WTC11 (cell line): ENCODE measurements at places on chromosomes 5 and 9. TPM values are rescaled to one million over a fixed set of nuclear protein-coding genes. Genes with fewer than 3 reads are reported as not detected.

DNA sequence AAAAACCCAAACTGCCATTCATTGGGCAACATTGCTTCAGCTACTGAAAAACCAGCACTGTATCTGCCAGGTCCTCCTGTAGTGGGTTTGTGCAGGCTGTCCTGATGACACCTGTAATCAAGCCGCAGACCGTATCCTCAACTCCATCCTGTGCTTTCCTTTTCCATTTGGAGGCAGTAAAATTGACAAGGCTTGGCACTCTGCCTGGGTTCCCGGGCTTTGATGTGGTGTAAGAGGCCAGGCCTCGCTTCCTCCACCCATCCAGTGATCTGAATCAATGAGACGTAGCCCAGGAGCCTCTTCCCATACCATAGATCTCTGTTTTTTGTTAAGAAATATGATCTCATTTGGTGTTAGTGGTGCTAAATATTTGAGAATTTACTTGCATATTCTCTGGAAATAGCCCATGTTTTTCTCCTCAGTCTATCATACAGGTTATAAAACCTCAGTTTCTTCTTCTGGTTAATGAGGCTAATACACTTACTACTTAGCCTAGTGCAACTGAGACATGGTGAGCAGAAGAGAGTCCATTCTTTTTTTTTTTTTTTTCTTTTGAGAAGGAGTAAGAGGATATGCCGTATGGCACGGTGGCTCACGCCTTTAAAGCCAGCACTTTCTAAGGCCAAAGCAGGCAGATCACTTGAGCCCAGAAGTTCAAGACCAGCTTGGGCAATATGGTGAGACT lies 34.8 kb downstream of the LSM11 start:
- DNase-seq = no peak

DNA sequence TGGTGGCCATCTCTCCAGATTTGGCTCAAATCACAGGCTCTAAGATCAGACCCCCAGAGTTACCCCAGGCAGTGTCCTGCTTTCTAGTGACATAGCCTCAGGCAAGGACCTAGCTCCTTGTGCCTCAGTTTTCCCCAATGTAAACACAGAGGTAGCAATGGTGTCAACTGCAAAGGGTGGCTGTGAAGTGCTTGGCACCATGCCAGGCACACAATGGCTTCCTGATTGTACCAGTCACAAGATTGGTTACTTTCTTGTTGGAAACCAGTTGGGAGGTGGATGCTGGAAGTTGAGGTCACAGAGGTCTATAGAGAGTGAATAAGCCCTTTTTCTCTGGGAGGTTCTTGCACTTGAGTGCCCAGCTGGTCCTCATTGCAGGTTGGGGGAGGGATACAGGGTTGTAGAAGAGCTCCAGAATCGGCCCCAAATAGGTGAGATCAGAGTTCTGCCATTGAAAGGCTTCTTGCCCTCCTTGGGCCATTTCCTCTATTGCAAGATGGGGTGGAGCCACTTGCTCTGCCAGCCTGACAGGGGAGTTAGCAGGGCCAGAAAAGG lies 2.3 kb downstream of the STKLD1 start:
- no peak for DNase-seq

DNA sequence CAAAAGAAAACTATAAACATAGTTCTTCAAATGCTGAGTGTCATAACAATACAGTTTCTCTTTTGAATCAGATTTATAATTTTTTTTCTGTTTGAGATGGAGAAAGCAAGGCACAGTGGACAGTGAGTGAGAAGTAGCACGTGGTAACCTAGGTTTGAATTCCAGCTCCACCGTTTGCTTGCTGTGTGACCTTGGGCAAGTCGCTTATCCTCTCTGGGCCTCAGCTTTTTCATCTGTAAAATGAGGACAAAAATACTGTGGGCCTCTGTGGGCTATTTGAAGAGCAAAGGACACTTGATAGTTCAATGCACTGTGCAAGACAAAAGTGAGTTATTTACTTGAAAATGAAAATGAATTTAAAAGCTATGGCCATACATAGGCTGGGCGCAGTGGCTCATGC lies 187.7 kb upstream of the TBCA start:
- no peak for DNase-seq

DNA sequence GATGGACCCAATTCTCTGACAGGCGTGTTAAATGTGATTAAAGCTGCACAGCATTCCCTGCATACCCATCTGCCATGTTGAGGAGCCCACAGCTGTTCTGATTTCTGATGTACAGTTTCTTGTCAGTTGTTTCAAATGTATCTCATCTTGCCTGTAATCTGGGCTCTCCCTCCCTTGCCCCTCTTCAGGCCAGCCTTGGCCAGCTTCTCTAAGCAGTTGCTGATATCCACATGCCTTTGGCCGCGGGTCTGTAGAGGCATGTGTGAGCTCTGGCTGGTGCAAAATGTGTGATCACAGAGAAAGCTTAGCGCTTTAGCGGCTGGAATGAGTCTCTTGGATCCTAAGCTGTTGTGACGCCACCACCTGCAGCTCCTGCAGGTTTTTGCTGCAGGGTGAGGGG lies 332.0 kb downstream of the MLLT3 start:
- DNase-seq = no peak

GRCh38 chr5:80961376-80962281 lies 1.5 kb downstream of the RASGRF2 start:
- no peak for DNase-seq

DNA sequence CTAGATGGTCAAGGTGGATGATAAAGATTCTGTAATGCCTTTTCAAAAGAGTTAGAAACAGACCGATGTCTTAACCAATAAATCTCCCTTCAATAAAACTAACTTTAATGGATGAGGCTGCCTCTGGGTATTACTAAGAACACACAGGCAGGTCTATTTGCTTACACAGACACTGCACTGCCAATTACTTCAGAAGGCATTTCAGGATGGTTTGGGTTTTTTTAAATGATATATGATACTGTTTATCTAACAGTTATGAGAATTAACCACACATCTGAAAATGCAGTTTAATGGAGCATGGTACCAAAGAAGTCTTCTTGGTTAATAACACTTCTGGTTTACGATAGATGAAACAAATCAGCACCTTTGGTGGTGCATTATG lies 367.9 kb upstream of the GRAMD2B start:
- no peak for DNase-seq

- no peak for DNase-seq
These were observed 916.2 kb upstream of the DMAC1 start for GRCh38 chr9:8715788-8716187.

- no peak for DNase-seq
These were observed 147.6 kb downstream of the COL23A1 start for GRCh38 chr5:178442405-178443257.

GRCh38 chr5:58771796-58772195 lies 188.9 kb downstream of the RAB3C start:
- no peak for DNase-seq

DNA sequence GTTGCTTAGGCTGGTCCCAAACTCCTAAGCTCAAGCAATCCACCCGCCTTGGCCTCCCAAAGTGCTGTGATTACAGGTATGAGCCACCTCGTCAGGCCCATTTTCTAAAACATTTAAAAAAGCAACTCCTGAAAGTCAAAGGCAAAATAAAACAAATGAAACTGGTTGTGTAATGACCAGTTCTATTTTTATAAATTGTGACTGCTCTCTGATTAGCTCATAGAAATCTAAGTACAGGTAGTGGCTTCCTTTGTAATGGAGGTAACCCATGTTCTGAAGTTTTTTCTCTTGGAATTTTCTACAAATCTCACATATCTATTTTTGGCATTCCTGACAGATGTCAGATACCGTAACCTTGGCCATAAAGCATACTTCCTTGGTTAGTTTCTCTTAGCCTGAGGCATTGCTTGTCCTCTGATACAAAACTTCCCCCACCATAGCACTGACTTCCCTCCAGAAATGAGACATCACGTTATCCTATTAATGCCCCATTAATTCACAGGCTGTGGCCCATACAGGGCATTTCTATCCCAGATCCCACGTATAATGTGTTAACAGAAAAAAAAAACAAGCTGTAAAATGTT lies 14.1 kb upstream of the AK3 start:
- DNase-seq = no peak

GRCh38 chr9:101737705-101738565 lies 512 bp downstream of the GRIN3A start:
- peak; percentile 47 for DNase-seq

DNA sequence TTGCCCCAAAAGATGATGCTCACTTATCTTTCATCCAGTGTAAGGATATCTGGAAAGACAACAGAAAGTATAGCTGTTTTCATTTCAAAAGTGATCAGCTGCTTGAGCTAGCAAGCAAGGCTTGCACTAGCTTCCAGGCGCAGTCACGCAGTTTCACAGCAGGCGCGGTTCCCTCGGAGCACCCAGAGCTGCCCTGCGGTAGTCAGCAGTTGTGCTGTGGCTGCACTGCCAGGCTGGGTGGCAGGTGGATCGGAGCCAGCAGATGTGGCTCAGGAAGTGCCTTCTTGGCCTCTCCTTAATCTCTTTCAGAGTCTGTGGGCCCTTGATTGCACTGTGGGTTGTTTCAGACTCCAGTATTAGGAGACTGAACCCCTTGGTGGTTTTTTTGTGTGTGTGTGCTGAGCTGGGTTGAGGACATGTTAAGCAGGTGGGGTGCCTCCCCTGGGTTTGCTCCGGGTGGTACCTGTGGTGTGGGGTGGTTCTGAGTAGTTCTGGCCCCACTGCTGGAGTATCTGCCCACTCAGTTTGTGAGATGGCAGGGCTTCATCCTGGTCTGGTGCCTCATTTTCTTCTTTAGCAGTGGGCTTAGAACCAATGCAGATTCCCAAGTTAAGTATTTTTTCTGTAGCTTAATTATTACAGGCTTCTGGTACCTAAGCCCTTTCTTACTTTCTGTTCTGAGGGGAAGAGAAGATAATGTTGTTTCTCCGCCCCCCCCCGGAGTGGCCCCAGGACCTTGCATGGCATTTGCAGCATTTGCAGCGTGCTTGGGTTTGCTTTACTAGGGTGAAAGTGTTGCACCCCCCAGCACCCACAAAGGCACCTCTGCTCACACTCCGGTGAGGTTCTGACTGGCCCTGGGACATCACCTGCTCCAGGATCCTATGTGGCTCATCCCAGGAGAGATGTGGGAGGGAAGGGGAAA lies 16.4 kb downstream of the TENT4A start:
- no peak for DNase-seq

- DNase-seq = no peak
These were observed 15.7 kb downstream of the PHF2 start for GRCh38 chr9:93592008-93592642.

DNA sequence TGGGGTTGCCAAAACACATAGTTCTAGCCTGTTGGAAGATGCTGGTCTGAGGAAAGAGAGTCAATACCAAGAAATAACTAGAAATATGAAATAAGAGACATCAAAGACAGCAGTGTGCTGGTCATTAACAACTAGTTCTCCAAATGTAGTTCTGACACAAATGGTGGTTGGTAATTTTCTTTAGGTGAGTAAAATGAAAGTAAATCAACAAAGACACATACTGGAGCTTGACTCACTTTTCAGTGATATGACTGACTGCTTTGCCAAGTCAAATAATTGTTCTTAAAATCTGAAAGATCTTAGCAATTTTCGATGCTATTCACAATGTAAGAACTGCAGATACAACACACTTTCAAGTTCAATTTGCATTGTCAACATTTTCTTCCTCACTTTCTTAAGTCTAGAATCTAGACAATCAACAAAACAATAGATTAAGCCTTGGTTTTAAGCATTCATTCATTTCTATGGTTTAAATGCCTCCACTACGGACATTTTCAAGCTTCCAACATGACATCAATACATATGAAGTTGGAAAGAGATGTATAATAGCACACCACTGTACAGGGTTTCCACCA lies 166.8 kb upstream of the MAP3K1 start:
- no peak for DNase-seq

- DNase-seq = no peak
These were observed 9.4 kb downstream of the BARHL1 start for GRCh38 chr9:132591751-132592314.

- DNase-seq = no peak
These were observed 101.8 kb downstream of the TLE4 start for GRCh38 chr9:79673614-79674013.

DNA sequence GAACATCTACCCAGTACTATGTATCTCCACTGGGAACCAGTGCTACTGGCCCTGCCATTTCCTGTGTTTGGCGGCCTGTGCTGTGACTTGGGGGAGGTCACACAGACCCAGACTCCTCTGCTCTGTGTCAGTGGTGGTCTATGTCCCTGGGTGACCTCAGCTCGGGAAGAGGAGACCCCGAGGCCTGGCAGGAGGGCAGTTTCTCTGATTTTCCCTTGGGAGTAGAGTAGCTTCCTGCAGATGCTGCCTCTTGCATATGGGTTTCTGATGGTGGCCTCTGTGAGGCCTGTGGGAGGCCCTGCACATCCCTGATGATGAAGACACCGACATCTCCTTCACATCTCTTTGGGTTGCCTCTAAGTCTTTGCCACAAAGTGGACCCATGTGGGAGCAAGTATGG lies 13.0 kb upstream of the SMIM32 start:
- no peak for DNase-seq

The TMEM8B gene
- total RNA-seq = 9.5 to 10.8 TPM (median 10.2 TPM) in 3 replicates

The ACTBL2 gene
- total RNA-seq = not detected in 3 replicates

The ADAM19 gene
- 19.2 to 28.6 TPM (median 20.7 TPM) in 3 replicates for total RNA-seq

The ADAMTS6 gene
- total RNA-seq = 2.6 to 3.5 TPM (median 2.8 TPM) in 3 replicates

The RELL2 gene
- total RNA-seq = 19.3 to 23.8 TPM (median 21.4 TPM) in 3 replicates

The STOM gene
- 29.6 to 32.9 TPM (median 30.1 TPM) in 3 replicates for total RNA-seq

The CDC14B gene
- 57.1 to 61.7 TPM (median 58.5 TPM) in 3 replicates for total RNA-seq

The PCDHA9 gene
- 1.1 to 1.5 TPM (median 1.4 TPM) in 3 replicates for total RNA-seq

The CFAP77 gene
- 0.96 to 1.2 TPM (median 1.2 TPM) in 3 replicates for total RNA-seq
